ENCODE measurements at places on chromosomes 13 and 19.

- no peak for DNase-seq
Measured at GRCh38 chr19:8302734-8303133, 5.4 kb downstream of the CD320 start.

DNA sequence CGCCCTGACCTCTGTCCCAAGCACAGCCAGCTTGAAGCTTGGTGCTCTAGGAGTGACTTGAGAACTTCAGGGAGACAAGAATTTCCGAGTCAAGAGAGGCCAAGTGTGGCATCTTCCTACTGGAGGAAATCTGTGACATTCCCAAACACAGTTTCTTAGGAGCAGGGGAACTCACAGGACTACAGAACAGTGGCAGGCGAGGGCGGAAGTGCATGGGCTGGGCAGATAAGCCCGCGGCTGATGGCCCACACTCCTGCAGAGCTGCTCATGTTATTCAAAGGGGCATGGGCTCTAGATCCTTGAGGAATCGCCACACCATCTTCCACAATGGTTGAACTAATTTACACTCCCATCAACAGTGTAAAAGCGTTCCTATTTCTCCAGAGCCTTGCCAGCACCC, 168.8 kb downstream of the KATNAL1 start:
- peak; percentile 41 for DNase-seq

- peak; percentile 83 for DNase-seq
Measured at GRCh38 chr19:3108775-3109174, 14.6 kb downstream of the GNA11 start.

- no peak for DNase-seq
Measured at GRCh38 chr13:44131069-44131614, 242.5 kb upstream of the SERP2 start.

- DNase-seq: peak; percentile 92
Measured at GRCh38 chr13:74730556-74731331, 596.5 kb upstream of the KLF12 start.

GRCh38 chr19:3225169-3225485, 666 bp downstream of the CELF5 start:
- no peak for DNase-seq

- DNase-seq: no peak
Measured at GRCh38 chr19:1035998-1036621, 3.8 kb upstream of the ABCA7 start.

GRCh38 chr19:14901675-14902260, 15.8 kb upstream of the OR7A17 start:
- DNase-seq: no peak

- peak; percentile 60 for DNase-seq
Measured at GRCh38 chr19:53868091-53868891, 608 bp downstream of the MYADM start.

- DNase-seq: peak; percentile 46
Measured at GRCh38 chr19:491146-491741, 5.0 kb upstream of the MADCAM1 start.

DNA sequence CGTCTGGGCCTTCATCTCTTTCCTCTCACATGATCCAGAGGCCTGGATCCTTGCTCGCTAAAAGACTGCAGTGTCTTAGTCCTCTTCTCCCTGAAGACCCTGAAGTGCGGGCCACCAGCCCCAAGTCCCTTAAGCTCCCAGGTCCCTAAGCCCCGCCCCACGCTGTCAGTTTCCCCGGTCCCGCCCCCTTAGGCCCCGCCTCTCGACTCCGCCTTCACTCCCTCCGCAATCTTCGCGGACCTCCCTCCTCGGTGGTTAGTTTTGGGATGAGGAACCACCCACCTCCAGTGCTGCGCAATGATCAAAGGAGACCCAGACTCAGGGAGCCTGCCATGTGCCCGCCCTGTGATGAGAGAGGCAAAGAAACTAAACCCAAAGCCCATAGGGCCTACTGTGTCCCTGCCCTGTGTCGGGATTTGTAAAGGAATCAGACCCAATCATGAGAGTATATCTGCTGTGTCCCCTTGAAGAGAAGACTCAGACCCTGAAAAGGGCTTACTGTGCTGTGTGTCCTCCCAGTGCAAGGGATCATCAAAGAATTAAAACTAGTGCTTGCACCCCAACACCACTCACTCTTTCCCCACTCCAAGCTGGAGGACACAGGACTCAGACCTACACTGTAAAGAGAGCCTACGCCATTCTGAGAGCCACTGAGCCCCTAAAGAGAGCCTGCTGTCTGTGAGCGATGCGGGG, 3.0 kb upstream of the COX6B1 start:
- peak; percentile 51 for DNase-seq

DNA sequence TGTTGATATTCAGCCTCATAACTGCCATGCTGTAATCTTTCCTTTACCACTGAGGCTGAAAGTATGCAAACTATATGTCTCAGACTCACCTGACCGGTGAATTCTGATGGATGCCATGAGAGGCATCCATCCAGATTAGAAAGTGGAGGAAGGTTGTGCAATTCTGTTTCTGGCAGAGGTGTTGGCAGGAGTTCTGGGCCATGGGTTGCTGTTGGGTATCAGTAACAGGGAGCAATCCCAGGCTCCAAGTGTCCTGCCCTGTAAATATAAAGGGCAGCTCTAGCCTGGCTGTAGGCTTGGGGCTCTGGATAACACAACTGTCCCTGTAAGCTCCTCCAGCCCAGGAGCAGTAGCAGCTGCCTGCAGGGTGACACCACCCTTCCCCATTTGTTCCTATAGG, 77.4 kb upstream of the ABCC4 start:
- DNase-seq: no peak

DNA sequence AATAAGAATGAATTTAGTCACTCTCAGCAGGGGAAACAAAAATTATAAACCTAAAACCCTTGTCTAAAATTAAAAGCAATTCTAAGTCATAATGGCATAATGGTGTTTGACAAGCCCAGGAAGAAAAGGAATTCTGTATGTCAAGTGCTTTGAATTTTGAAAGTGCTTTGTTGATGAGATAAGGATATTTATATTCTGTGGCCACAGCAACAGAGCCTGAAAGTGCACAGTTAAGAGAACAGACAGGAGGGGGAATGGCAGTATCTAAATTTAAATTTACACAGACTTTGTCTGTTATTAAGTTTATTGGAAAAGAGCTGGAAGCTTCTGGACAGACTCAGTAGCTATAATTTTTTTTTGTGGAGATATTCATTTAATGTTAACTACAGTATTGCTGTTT, 69.8 kb downstream of the OLFM4 start:
- DNase-seq: no peak

DNA sequence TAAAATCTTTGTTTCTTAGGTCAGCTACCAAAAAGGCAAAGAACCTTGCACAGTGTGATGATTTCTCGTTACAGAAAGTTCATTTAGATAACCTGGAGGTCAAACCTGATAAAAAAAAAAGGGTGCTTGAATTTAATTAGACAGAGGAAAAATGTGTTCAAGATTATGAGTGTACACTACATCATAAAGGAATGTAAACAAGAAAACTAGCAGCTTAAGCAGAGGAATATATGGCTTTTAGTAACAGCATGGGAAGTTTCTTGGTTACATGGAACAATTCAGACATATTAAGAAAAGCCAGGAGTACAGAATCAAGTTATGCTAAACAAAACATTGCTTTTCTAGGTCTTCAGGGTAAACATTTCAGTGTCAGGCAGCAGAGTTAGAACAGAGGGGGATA, 32.9 kb downstream of the ING1 start:
- no peak for DNase-seq

GRCh38 chr19:33325920-33326319, 23.6 kb upstream of the CEBPA start:
- no peak for DNase-seq

DNA sequence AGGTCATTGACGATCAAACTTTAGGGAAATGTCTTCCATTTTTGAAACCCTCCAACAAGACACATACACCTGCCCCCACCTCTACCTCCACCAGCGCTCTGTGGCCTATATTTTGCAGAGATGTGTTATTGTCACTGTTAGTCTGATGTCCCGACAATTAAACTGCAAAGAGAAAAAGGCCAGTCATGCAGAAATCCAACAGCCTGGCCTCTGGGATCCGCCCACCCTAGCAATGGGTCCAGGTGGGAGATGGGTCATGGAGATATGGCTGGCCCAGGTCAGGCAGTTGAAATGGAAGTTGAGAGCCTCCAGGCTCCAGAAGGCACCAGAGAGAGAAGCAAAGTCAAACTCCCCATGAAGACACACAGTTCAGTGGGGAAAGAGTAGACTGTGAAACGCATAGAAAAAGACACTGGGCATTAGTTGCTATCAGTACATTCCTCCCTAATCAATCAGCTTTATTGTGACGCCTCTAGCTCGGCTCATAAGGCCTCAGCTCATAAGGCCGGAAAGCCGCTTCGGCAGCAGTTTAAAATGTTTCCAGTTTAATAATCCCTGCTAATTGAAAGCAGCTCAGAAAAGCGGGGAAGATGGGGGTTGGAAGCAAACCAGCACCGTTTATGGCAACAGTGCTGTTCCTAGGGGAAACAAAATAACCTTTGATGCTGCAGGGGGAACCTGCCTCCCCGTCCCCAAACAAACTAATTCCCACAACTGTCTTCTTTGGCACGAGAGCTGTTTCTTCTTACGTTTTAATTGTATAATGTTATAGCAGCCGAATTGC, 239.7 kb upstream of the ZNF507 start:
- DNase-seq: no peak

GRCh38 chr13:110067355-110068175, 239.4 kb downstream of the COL4A1 start:
- DNase-seq: no peak

DNA sequence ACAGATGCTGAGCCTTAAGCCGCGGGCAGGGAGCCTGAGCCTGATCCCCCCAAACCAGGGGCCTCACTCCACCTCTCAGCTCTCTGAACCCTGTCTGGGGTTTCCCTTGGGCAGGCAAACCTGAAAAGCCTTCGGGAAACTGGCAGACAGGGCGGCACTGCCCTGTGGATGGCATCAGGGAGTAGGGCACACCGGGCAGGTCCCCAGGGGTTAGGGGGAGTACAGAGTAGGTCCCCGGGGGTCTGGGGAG, 9.7 kb downstream of the MKNK2 start:
- DNase-seq: no peak

- peak; percentile 93 for DNase-seq
Measured at GRCh38 chr13:20714563-20715329, 11.2 kb downstream of the IL17D start.

GRCh38 chr13:95787356-95788099, 110.6 kb downstream of the DNAJC3 start:
- no peak for DNase-seq

GRCh38 chr13:101751488-101751887, 299.0 kb downstream of the ITGBL1 start:
- peak; percentile 83 for DNase-seq

GRCh38 chr13:111912991-111913760, 153.8 kb upstream of the SOX1 start:
- DNase-seq: no peak

- peak; percentile 71 for DNase-seq
Measured at GRCh38 chr13:71879129-71879535, 12.1 kb upstream of the DACH1 start.

DNA sequence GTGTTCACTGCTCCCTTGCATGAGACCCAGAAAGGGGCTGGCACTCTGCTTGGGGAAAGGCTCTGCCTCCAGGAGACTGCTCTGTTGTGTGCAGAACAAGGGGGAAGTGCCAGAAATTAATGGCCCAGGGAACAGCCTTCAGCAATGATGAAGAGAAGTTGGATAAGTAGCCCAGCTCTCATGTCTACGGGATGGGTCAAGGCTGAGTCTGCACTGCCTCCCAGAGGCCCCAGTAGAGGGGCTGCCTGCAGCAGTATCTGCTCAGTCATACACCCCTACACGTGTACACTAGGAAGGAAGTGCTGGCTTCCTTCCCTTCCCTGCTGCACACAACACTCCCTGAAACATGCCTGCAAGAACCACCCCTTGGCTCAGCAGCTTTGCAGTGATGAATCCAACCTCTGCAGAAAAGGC, 54.6 kb upstream of the URI1 start:
- DNase-seq: peak; percentile 61

DNA sequence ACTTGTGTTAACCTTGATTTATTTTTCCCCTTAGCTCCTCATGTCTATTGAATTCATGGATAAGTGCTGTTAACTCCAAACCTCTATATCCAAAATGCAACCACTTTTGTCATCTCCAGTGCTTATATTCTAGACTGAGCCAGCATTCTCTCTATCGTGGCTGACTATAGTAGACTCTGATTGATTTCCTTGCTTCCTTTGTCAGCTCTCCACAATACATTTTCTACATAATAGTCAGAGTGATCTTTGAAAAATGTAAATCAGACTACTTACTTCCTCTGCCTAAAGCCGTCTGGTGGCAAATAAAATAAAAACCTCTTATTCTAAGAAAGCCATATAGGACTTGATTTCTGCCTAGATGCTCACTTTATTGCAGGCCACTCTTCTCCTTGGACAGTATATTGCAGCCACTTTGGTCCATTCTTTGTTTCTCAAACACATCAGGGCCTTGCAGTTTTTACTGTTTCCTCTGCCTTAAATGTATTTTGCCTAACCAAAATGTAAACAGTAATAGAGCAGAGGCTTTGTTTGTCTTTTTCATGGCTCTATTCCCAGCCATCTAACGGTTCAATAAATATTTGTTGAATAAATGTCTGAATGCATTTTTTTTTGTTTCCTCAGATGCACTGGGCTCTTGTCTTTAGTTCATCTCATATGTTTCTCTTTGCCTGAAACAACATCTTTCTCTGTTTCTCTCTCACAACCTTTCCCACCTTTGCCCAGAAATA, 243.6 kb upstream of the CSNK1A1L start:
- no peak for DNase-seq
